Pancreas (tissue), 10 donors: ENCODE measurements at places on chromosomes 5 and 9. TPM values are rescaled to one million over a fixed set of nuclear protein-coding genes. Genes with fewer than 3 reads are reported as not detected.

The COL5A1 gene
- 1.2 TPM for total RNA-seq

The NDUFS6 gene
- total RNA-seq = 8.2 TPM

The RCL1 gene
- total RNA-seq = 44.6 TPM

The MVB12B gene
- 3.9 TPM for total RNA-seq

The HRCT1 gene
- total RNA-seq = 1.5 TPM

The FBXW5 gene
- total RNA-seq = 61.8 TPM

The FOXD4L6 gene
- total RNA-seq = not detected

The TARS1 gene
- total RNA-seq = 161 TPM

The DNAJC18 gene
- total RNA-seq = 5.4 TPM

- H3K27ac ChIP-seq = no peak overlapping the region
- H3K4me1 ChIP-seq = no peaks in the 10 kb centered on the region
- no peaks in the 10 kb centered on the region for H3K36me3 ChIP-seq
- DNase-seq = no peak
- no peaks in the 10 kb centered on the region for H3K27me3 ChIP-seq
These were observed 67.8 kb downstream of the FGF1 start for GRCh38 chr5:142618130-142618523.

- no peaks in the 10 kb centered on the region for H3K36me3 ChIP-seq
- no peak overlapping the region for H3K4me3 ChIP-seq
- DNase-seq = no peak
These were observed 34.8 kb downstream of the TRPC7 start for GRCh38 chr5:136330353-136331038.

- H3K4me1 ChIP-seq = no peaks in the 10 kb centered on the region
- peaks cover 27% of the 10 kb centered on the region for H3K36me3 ChIP-seq
- DNase-seq = no peak
- H3K4me3 ChIP-seq = no peak overlapping the region
- no peaks in the 10 kb centered on the region for H3K27me3 ChIP-seq
These were observed 19.3 kb upstream of the ISCA1 start for GRCh38 chr9:86301686-86302085.

DNA sequence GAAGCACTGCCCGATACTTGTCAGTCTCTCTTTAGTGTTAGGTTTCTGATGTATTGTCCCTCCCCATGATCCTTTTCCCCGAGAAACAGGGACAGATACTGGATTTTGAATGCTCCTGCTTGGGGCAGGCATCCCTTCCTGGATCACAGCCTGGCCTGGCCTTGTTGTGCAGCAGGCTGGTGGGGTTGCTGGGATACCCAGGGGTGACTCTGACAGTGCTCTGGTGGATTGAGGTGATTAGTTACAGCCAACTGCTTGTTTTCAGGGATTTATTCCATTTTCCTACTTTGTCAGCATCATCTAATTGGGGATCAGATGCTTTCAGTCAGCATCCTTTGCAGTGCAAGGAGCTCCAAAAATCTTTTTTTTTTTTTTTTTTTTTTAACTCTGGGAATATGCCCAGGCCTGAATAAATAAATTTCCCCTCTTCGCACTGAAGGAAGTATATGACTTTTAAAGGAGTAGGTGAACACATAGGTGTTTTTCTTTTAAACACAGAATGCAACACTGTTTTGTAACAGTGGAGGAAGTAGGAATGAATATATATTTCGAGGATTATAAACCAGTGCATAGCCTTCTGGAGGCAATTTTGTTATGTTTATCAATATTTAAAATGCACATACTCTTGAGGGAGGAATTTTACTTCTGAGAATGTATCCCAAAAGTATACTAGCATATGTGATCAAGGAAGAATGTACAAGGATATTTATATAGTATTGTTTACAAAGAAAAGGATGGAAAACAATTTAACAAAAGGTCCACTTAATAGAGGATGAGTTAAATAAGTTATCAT is 127.3 kb upstream of the ELL2 start:
- peaks cover 19% of the 10 kb centered on the region for H3K4me1 ChIP-seq
- no peak for DNase-seq
- H3K27me3 ChIP-seq = no peaks in the 10 kb centered on the region
- H3K36me3 ChIP-seq = no peaks in the 10 kb centered on the region

GRCh38 chr5:10351199-10351905 is 2.1 kb upstream of the MARCHF6 start:
- no peak for DNase-seq
- no peak overlapping the region for H3K4me3 ChIP-seq
- H3K36me3 ChIP-seq = no peaks in the 10 kb centered on the region
- H3K27me3 ChIP-seq = no peaks in the 10 kb centered on the region
- no peak overlapping the region for H3K27ac ChIP-seq
- no peaks in the 10 kb centered on the region for H3K4me1 ChIP-seq

GRCh38 chr9:130186839-130187522 is 14.8 kb downstream of the NCS1 start:
- no peaks in the 10 kb centered on the region for H3K36me3 ChIP-seq
- no peak overlapping the region for H3K4me3 ChIP-seq
- H3K27ac ChIP-seq = peak overlapping the region; percentile 77
- DNase-seq = peak; percentile 68
- no peaks in the 10 kb centered on the region for H3K27me3 ChIP-seq

DNA sequence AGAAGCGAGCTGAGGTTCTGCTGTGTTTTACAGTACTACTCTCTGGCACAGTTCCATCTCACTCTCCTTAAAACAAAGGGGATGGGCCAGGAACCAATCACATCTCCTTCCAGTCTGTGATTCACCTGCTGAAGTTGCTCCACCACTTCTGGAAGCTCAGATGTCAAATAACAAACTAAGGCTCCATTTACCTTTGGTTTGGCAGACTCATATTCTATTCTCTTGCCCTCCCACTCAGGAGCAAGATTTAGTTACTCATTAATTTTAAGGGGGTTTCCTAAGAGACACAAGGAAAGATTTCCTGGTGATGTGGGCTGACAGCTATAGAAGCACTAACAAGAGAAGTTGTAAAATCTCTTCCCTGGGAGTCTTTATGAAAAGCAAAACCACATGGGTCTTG is 37.8 kb upstream of the KIF2A start:
- H3K27me3 ChIP-seq = no peaks in the 10 kb centered on the region
- no peak overlapping the region for H3K4me3 ChIP-seq
- peaks cover 19% of the 10 kb centered on the region for H3K4me1 ChIP-seq
- peak; percentile 32 for DNase-seq

DNA sequence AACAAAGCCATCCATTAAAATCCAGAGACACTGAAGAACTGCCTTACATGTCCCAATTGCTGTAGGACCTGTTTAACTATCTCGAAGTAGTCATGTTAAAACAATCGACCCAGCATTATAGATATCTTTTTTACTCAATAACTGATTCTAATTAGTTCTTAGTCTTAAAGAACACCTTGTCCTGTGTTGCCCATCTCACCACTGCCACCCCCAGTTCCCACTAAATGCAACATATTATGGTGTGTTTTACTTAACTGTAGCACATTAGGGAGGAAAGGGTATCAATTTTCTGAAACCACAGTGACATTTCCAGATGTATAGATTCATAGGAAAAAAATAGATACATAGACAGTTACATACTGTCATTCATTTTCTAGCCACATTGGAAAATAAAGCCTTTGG is 221.2 kb downstream of the MEF2C start:
- no peak overlapping the region for H3K27ac ChIP-seq
- H3K4me3 ChIP-seq = no peak overlapping the region
- no peak for DNase-seq
- peaks cover 4% of the 10 kb centered on the region for H3K27me3 ChIP-seq
- no peaks in the 10 kb centered on the region for H3K36me3 ChIP-seq

- no peaks in the 10 kb centered on the region for H3K36me3 ChIP-seq
- no peak overlapping the region for H3K27ac ChIP-seq
- H3K4me3 ChIP-seq = no peak overlapping the region
- DNase-seq = peak; percentile 30
These were observed 18.3 kb upstream of the RXRA start for GRCh38 chr9:134307674-134308638.

DNA sequence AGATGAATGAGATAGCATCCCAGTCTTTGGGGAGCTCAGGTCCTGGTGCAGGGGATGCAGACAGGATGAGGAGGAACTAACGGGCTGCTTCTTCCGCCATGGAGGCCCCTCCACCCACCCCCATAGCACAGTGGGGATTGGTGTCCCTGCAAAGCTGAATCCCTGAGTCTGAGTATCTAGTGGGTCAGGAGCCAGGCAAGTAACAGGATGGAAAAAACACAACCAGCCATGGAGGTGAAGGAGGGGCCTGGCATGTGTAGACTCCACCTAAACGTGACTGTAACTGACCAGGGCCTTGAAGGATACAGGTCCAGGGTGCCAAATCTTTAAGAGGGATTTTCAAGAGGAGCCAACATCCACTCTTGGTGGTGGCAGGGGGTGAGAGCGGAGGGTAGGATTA is 327.8 kb upstream of the MSX2 start:
- no peaks in the 10 kb centered on the region for H3K27me3 ChIP-seq
- no peaks in the 10 kb centered on the region for H3K4me1 ChIP-seq
- DNase-seq = no peak
- no peak overlapping the region for H3K4me3 ChIP-seq
- no peaks in the 10 kb centered on the region for H3K36me3 ChIP-seq
- H3K27ac ChIP-seq = no peak overlapping the region

DNA sequence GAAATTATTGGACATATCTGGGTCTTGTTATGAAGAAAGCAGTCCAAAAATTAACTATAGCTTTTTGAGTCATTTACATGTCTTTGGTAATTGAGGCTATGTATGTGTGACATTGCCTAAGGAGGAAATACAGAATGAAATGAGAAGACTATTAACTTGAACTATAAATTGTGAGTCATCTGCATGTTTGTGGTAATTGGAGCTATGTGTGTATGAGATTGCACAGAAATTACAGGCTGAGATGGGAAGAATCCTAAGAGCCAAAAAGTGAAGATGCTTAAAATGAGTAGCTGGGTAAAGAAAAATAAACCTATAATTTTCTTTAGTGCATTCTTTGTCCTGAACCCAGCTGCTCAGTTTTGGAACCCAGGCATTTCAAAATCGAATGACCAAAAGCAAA is 747.6 kb upstream of the EDIL3 start:
- DNase-seq = no peak
- H3K36me3 ChIP-seq = no peaks in the 10 kb centered on the region
- no peaks in the 10 kb centered on the region for H3K4me1 ChIP-seq

DNA sequence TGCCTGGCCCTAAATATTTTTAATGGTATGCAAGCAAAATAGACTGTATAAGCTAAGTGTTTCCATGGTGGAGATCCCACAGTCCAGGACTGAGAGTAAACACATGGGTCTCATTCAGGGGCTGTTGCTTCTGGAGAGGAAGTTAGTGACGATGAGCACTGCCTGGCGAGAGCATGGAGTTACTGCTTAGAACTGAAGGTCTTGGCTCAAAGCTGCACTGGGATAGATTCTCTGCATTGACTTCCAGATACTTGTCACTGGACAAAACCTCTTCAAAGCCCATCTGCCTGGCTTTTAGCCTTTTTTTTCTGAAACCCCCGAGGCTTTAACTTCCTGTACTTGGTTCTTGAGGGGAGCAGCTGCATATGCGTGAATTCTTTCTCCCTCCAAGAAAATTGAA is 39.2 kb downstream of the GPR107 start:
- peaks cover 5% of the 10 kb centered on the region for H3K36me3 ChIP-seq
- no peak overlapping the region for H3K27ac ChIP-seq
- H3K4me1 ChIP-seq = no peaks in the 10 kb centered on the region
- H3K27me3 ChIP-seq = no peaks in the 10 kb centered on the region
- no peak for DNase-seq

- no peaks in the 10 kb centered on the region for H3K27me3 ChIP-seq
- H3K36me3 ChIP-seq = no peaks in the 10 kb centered on the region
- H3K27ac ChIP-seq = no peak overlapping the region
- DNase-seq = no peak
These were observed 86.9 kb upstream of the PITX1 start for GRCh38 chr5:135120951-135121350.

DNA sequence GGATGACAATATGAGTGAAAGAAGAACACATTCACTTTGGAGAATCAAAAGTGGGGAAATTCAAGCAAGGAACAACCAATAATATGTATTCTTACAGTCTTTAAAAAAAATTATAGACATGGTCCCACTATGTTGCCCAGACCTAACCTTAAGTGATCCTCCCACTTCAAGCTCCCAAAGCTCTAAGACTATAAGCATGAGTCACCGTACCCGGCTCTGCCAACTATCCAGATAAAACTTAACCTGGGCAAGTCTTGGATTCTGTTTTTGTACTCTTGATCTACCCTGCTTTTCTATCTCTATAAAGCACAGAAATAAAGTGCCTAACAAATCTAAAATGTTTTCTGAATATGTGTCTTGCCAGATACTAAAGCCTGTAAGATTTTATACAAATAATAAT is 30.9 kb downstream of the CEMIP2 start:
- no peaks in the 10 kb centered on the region for H3K36me3 ChIP-seq
- H3K27ac ChIP-seq = no peak overlapping the region
- H3K27me3 ChIP-seq = no peaks in the 10 kb centered on the region

- DNase-seq = peak; percentile 73
- H3K4me1 ChIP-seq = peaks cover 11% of the 10 kb centered on the region
- no peaks in the 10 kb centered on the region for H3K36me3 ChIP-seq
These were observed 67.1 kb upstream of the SMIM15 start for GRCh38 chr5:61229416-61229815.

DNA sequence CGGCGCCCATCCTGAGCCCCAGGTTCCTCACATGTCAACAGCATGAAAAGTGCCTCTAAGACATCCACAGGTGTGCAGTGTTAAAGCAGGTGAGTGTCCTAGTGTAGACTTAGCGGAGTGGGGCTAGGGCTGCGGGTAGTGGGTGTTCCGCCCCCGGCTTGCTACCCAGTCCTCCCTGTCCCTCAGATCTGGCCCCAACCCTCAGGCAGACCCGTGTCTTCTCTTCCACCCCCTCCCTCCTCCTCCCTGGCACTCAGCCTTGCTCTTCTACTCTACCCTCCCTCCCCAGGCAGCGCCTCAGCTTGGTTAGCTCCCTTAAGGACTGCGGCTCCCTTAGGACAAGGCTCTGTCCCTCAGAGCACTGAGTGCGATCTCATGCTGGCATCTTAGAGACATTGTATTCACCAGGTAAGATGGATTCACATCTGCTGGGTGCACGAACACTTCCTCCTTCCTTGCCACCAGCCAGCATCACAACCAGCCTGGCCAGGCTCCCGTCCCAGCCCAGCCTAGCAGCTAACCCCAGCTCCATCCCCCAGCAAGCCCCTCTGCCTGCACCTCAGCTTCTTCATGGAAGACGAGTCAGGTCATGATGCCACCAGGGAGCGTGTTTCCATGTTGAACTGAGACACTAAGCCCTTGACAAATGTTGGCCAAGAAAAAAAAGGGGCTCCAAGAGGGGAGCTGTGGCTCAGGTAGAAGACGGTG is 46.8 kb downstream of the NSUN2 start:
- no peaks in the 10 kb centered on the region for H3K36me3 ChIP-seq
- no peak overlapping the region for H3K27ac ChIP-seq
- no peaks in the 10 kb centered on the region for H3K27me3 ChIP-seq
- H3K4me3 ChIP-seq = no peak overlapping the region
- H3K4me1 ChIP-seq = no peaks in the 10 kb centered on the region
